Suppressor macrophage treated with lipopolysaccharide for 4 hours (primary cell): ENCODE measurements at places on chromosomes 7 and 10.

GRCh38 chr7:101624246-101625001 lies 4.7 kb downstream of the MYL10 start:
- DNase-seq: no peak

DNA sequence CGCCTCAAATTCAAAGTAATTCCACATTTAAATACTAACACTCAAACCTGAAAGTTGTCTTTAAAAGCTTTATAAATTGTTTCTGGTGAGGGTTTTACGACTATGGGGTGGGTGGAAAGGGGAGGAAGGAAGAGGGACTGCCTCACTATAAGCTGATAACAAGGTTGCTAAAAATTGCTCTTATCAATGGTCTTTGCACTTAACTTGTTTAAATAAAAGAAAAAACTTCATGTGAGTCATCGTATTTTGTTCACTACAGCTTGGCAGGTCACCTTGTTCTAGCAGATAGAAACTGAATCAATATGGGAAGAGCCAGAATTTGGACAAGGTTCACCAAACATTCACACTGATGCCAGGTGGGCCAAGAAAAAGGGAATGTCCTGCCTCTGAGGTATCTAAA lies 129.2 kb downstream of the TES start:
- DNase-seq: no peak

DNA sequence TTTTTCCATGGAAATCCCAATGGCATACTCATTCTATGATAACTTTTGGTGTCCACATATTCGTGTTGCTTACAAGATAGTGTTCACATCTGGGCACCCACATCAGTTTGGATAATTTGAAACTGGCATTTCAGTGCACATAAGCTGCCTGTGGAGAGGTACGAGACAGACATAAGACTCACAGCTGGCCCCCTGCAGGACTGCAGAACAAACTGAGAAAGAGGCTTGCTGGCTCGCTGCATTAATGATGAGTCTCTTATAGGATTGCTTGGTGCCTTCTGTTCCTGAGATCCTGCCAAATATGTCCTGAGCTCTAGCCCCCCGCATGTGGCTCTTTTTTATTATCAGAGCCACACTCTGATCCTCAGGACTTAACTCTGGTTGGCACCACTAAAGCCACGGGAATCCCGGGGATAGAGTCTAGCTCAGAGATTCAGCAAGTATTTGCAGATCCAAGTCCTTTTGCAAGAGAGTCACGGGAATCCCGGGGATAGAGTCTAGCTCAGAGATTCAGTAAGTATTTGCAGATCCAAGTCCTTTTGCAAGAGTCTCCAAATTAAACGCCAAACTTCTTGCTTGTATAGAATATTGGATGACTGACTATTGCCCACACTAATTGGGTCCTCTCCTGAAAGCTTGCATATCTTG lies 34.0 kb upstream of the JCAD start:
- DNase-seq: no peak

- peak; percentile 2 for DNase-seq
These were observed 29.4 kb downstream of the PHTF2 start for GRCh38 chr7:77827999-77828398.

- DNase-seq: no peak
These were observed 110.9 kb downstream of the DYNC1I1 start for GRCh38 chr7:95883217-95883616.

GRCh38 chr7:8423057-8423456 lies 10.4 kb upstream of the NXPH1 start:
- no peak for DNase-seq

GRCh38 chr7:80018941-80019808 lies 115.5 kb upstream of the GNAI1 start:
- peak; percentile 49 for DNase-seq

- DNase-seq: no peak
These were observed 17.4 kb upstream of the KNDC1 start for GRCh38 chr10:133142523-133143199.

GRCh38 chr10:122087436-122087835 lies 98.5 kb downstream of the TACC2 start:
- no peak for DNase-seq

DNA sequence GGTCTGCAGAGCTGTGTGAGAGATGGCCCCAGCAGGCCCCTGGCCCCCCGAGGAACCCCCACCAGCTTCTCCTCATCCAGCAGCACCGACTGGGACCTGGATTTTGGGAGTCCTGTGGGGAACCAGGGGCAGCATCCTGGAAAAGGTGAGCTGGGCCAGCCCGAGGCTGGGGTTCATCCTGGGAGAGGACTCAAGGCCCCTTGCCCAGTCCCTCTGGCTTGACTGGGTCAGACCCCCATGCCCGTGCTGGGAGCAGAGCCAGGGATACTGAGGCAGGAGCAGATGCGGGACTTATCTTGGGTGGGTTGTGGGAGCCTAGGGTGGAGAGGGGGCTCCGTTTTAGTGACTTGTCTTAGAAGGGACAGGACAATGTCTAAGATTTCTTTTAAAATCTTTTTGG lies 47.5 kb downstream of the ZNF467 start:
- no peak for DNase-seq

DNA sequence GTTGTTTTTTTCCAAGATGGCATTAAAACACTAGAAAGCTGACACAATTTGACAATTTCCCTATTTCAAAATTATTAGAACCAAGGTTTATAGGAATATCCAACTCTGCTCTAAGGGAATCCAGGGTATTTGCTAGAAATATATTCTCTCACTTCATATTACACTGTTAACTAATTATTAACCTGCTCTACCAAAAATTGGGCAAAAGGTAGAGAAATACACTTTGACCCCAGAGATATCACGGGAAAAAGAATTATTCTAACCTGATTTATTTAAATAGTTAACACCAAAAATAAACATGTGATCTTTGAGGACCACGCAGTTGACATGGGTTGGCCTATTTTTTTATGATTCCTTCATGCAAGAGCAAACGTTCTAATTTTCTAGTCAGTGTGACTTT lies 21.6 kb upstream of the FAM13C start:
- no peak for DNase-seq

DNA sequence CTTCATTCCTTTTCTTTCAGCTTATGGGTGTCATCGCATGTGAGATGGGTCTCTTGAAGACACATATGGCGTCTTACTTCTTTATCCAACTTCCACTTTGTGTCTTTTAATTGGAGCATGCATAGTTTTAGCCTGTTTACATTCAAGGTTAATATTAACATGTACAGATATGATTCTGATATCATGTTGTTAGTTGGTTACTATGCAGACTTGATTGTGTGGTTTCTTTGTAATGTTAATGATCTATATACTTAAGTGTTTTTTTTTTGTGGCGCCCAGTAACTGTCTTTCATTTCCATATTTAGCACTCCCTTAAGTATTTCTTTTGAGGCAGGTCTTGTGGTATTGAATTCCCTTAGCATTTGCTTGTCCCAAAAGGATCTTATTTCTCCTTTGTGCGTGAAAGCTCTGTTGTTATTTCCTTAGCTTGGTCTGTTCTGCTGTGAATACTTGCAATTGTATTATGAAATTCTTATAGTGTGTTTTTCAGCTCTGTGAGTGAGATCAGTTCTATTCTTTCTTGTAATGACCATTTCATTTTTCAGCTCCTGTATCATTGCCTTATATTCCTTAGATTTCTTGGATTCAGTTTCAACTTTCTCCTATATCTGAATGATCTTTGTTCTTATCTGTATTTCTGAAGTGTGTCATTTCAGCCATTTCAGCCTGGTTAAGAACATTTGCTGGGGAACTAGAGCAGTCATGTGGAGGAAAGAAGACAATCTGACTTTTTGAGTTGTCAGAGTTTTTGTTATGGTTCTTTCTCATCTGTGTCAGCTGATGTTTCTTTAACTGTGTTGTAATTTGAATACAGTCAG lies 88.4 kb downstream of the ABCA13 start:
- no peak for DNase-seq

DNA sequence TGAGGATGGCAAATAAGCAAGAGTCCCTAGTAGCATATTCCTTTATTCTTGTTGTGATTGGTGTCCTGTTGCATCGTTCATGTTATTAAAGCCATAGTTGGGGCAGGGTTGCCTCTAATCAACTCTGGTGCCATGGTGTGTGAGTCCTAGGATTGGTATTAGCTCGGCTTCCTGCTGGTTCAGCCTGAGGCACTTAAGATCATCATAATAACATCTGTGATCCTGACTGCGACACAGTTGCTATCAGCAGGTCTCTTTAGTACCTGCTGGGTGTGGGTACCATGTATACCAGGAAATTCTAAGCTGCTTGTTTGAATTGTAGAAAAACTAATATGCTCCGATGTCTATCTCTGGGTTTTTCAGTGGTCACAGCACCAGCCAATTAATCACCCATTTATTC lies 1.6 kb downstream of the WEE2 start:
- no peak for DNase-seq

GRCh38 chr10:112546474-112546873 lies 99.5 kb downstream of the VTI1A start:
- DNase-seq: no peak

DNA sequence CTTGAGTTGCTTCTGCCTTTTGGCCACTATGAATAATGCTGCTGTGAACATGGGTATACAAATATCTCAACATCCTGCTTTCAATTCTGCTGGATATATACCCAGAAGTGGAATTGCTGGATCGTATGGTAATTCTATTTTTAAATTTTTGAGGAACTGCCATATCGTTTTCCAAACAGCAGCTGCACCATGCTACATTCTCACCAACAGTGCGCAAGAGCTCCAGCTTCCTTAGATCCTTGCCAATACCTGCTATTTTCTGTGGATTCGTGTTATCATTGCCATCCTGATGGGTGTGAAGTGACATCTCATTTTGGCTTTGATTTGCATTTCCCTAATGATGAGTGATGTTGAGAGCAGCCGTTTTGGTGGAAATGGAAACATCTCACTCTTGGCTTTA lies 26.7 kb downstream of the FRMD4A start:
- no peak for DNase-seq

GRCh38 chr7:51702673-51703072 lies 386.1 kb upstream of the COBL start:
- no peak for DNase-seq

DNA sequence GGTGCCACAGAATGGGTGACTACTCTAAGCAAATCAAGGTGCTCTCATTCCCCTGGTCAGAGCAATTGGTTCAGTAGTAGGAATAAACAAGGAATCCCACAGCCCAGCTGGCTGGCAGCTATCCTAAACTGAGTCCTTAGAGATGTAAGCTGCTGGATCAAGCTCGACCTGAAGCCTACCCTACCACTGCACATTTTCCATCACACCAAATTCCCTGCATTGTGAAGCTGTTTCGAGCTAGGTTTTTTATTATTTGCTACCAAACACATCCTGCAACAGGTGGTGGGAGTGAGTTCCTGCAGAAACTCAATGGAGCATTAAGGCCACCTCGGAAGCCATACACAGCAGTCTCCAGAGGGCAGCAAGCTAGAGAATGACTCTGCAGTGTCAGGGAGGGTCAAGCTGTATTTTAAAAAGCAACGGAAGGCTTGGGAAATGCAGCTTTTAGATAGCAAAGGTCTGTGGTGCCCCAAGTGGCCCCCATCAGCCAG lies 33.7 kb upstream of the TNRC18 start:
- no peak for DNase-seq

GRCh38 chr7:152909683-152910544 lies 150.4 kb downstream of the ACTR3B start:
- DNase-seq: no peak

DNA sequence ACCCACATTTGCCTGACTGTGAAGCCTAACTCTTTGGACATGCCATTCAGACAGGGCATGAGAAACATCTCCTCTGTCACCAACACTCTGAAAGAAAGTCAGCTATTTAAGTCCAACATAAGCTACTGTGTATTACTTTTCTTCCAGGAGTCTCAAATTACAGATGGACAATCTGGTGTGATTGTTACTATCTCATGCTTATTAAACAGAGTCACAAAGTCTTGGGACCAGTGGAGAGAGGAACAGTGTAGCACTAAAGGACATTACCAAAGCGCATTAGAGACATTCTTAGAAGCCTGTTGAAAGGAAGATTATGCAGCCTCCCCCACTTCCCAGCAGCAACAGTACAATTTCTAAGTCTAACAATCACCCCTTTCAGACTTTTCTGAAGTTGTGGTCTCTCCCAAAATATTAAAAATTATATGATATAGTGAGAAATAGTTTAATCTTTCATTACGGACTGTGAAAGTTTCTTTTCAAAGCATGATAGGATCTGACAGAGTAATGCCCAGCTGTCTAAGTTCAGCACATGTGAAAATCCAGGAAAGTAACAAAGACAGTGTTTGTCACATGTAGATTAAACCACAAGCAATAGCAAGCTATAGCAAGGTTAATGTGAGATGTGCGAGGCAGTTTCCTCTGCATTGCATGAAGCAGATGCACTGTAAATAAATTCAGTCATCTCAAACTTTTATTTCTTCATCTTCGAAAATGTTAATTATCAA lies 280.9 kb upstream of the FZD8 start:
- no peak for DNase-seq

DNA sequence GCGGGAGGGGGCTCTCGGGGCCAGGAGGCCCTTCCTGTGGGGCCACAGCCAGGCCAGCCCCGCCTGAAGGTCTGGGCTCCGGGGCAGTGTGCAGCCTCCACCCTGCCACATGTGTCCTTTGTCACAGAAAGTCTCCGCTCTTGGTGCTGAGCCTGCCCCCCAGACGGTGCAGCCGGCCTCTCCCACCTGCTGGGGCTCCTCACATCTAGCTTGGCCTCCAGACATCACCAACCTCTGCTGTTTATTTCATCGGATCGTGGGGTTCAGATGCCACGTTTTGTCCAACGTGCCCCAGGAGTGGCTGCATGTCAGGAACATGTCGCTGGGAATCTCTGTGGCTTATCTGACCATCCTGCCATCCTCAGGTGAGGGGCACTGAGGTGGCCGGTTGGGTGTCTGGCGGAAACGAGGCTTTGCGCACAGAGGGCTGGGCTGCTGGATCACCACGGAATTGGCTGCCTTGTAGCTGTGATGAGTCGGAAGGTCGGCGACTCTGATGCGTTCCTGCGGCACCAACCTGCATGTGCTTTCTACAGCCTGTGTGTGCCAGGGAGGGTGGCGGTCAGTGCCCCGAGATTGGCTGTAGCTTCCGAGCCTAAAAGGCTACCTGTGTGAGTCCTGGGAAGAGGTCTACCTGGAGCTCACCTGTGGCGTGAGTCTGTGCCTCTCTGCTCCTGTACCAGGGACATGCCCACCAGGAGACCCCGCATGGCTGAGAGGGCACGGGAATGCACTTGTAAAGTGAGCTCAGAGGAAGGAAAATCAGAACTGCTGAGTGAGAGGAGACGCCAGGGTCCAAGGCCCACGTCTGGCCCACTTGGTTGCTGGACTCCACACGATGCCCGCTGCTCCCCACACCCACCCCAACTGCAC lies 316.4 kb downstream of the DNAJB6 start:
- no peak for DNase-seq

GRCh38 chr10:17850501-17850900 lies 41.4 kb downstream of the MRC1 start:
- no peak for DNase-seq
